HuH-7 (cell line): ENCODE measurements at places on chromosomes 7 and 10.

- DNase-seq: no peak
These were observed 256.4 kb downstream of the DYNC1I1 start for GRCh38 chr7:96028729-96029128.

GRCh38 chr7:141076377-141076776, 2.5 kb downstream of the TMEM178B start:
- no peak for DNase-seq

- no peak for DNase-seq
These were observed 83.5 kb downstream of the MICU1 start for GRCh38 chr10:72542396-72542815.

GRCh38 chr10:69732147-69732825, 69.4 kb upstream of the COL13A1 start:
- DNase-seq: no peak

GRCh38 chr7:2070151-2070763, 162.5 kb downstream of the MAD1L1 start:
- no peak for DNase-seq

DNA sequence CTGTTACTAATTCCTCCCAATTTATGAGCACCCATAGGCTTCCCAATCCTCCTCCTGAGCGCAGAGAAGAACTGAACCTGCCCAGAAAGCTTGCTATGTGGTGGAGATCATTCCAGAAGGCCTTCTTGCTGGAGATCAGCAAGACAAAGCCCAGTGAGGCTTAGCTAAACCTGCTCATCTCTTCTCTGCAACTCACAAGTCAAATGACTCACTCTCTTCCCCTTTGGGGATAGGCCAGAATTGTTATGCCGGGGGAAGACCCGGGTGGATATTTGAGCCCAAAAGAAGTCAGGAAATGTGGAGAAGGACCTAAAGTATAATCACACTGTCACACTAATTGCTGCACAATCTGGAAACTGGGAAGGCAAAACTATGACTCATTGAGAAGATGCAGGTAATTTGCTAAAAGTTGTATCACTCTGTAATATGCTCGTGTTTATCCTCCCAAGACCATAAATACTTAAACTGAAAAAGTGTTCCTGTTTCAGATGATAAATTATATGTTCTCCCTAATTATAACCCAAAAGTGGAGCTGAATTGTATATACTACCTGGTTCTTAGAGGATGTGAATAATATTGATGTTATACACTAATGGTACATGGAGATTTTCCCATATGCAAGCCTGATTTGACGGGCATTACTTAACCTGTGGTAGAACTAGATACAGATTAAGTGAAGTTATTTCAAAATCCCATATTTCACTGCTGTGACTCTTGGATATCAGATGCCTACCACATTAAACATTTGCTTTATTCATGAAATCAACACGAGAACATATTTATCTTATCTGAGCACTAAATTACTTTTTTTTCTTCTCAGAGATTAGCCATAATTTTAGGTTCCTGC, 6.4 kb downstream of the NEBL start:
- DNase-seq: no peak

DNA sequence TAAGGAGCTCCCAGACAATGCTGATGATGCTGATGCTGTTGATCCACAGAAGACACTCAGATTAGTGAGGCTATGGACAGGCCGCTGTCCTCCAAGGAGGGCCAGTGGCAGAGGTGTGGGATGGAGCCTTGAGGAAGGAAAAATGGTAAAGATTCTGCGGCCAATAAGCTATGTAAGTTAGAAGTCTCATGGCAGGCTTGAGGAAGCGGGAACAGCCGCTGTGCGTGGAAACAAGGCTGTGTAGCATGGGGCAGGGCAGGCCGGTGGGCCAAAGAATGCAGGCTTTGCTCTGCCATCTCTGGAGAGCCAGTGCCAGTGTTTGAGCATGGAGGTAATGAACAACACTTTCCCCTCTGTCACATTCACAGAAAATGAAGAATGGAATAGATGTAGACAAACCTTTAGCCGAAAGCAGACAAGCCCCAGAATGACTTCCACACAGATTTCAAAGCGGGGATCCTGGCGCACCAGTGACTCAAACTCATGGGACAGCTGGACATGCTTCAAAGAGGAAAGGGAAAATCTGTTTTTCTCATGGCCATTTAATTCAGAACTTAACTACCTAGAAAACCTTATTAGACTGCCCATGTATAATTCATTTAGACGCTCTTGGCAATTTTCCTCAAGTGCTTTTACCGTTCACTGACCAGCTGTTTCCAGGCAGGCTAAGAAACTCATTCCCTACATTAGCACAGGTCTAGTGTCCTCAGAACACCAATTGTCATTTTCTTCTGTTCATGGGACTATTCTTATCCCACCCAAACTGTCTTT, 16.9 kb upstream of the FIGNL1 start:
- no peak for DNase-seq

DNA sequence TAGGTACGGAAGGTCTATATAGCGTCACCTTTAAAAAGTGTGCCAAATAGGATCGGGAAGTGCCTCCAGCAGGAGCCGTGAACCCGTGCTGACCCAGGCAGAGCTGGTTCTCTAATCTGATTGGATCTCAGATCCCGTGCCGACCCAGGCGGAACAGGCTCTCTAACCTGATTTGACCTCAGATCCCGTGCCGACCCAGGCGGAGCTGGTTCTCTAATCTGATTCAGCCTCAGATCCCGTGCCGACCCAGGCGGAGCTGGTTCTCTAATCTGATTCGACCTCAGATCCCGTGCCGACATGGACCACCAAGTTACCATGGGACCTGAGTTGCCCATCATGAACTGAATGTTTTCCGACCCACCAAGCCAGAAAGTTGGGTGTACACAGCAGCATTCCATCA, 463.9 kb downstream of the PTPRN2 start:
- DNase-seq: no peak

GRCh38 chr7:144982133-144982532, 146.3 kb upstream of the TPK1 start:
- DNase-seq: no peak

DNA sequence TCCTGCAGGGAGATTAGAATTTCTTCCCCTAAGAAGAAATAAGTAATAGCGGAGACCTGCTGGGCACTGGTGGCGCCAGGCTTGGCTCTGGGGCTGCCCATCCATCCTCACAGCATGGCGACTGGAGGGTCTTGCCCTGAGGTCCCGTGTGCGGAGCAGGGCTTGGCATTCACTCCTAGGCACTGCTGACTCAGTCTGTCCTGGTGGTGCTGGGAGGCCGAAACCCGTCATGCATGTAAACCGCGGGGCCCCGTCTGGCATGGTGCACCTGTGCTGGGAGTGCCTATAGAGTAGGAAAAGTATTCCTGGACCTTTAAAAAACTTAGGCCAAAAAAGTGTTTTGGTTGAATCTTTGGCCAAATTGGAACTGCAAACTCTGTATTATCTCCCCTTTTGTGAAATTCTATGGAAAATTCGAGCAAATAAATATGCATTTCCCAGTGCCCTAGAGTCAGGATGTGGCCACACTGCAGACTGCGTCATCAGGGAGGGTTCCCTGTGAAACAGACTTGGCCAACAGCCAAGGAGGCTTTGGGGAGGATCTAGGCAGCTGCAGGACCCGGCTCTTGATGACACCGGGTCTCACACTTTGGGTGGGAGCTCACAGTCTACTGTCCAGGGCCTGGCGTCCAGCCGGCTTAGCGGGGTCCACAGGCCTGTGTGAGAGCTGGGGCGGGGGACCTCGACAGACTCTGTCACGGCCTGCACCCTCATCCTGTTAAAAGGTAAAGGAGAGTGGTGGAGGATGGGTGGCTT, 122.3 kb downstream of the VIPR2 start:
- DNase-seq: no peak

GRCh38 chr10:97445357-97445721, 467 bp downstream of the EXOSC1 start:
- DNase-seq: no peak

DNA sequence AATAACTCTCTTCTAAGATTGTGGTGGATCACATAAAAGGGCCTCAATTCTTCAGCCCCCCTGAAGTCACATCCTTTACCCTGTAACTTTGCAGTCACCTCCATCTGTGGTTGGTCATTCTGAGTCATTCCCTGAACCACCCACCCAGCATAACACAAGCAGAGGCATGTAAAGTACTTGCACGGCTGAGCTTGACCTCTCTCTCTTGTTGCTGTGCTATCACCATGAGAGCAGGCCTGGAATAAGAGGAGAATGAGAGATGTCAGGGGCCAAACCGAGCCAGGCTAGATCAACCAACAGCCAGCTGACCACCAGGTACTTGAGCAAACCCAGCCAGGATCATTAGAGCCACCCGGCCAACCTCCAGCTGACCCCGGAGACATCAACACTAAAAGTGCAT, 13.5 kb upstream of the STK17A start:
- DNase-seq: no peak

DNA sequence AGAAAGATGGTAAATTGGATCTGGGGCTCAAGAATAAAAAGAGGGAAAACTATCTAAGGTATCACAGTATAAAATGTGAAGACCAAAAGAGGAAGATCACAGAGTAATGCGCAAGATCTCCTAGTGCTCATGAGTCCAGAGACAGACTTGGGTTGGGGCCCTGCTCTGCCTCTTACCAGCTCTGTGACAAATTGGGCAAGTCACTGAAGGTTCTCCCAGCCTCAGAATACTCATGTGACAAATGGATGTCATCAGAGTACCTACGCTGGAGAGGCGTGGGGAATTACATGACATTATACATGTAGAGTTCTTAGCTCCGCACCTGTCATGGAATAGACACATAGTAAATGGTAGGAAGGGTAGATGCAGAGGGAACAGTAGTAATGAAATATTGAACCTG, 124.4 kb downstream of the DOCK4 start:
- no peak for DNase-seq

DNA sequence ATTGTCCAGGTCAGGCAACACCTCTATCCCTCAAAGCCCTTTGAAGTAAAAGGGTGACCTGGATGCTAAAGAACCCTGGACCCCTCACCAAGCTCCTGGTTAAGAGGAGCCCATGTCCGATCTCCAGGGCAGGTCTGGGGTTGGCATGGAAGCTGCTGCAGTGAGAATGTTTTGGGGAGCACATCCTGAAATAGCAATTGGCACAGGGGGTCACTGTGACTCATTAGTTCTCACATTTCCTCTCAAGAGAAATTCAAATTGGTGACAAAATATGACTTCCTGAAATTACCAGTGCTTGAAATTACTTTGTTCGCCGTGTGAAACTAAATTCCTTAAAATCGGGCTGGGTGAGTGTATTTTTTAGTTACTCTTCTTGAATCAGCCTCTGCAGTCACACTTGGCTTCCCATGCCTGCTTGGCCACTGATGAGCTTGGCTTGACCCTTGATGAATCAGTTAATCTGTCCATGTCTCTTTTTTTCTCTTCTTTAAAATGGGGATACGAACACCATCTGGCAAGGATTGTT, 18.8 kb upstream of the ARHGAP22 start:
- no peak for DNase-seq

- no peak for DNase-seq
These were observed 49.0 kb downstream of the LAMB1 start for GRCh38 chr7:107953924-107954303.
